ENCODE measurements at places on chromosomes 2 and 18.

GRCh38 chr18:79400591-79401381 is 5.1 kb downstream of the NFATC1 start:
- DNase-seq: peak; percentile 66

GRCh38 chr2:121472470-121472993 is 58.1 kb upstream of the RNU4ATAC start:
- no peak for DNase-seq

GRCh38 chr2:42044939-42045338 is 2.9 kb upstream of the PKDCC start:
- no peak for DNase-seq

DNA sequence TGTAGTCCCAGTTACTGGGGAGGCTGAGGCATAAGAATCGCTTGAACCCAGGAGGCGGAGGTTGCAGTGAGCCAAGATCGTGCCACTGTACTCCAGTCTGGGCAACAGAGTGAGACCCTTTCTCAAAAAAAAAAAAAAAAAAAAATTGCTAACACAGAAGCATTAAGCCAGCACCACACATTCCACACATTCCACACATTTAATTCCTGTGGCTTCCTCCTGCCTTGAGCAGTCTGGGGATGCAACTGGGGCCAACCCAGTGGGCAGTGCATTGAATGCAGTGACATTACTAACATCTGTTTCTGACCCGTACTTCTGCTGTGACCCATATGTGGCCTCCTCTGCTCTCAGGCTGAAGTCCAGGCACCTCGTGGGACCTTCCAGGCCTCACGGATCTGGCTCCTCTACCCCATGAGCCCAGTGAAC is 107.0 kb downstream of the BCL2L11 start:
- no peak for DNase-seq

DNA sequence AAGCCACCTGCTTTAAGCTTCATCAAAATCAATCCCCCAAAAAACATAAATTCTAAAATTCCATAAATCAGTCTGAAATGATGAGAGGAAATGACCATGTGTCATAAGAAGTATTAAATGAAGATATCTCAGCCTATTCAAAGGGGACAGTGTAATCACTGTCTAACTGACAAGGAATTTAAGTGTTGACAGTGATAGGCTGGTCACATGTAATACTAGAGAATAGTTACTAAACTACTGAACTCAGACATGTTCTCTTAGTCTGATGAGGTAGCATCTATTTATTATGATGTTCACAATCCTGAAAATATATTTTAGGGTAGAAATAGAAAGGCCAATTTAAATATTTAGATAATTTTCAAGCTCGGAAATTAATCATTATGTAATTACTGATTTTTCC is 216.1 kb downstream of the L3MBTL4 start:
- no peak for DNase-seq

- DNase-seq: no peak
These were observed 223.8 kb downstream of the FBXO15 start for GRCh38 chr18:73923866-73924265.

DNA sequence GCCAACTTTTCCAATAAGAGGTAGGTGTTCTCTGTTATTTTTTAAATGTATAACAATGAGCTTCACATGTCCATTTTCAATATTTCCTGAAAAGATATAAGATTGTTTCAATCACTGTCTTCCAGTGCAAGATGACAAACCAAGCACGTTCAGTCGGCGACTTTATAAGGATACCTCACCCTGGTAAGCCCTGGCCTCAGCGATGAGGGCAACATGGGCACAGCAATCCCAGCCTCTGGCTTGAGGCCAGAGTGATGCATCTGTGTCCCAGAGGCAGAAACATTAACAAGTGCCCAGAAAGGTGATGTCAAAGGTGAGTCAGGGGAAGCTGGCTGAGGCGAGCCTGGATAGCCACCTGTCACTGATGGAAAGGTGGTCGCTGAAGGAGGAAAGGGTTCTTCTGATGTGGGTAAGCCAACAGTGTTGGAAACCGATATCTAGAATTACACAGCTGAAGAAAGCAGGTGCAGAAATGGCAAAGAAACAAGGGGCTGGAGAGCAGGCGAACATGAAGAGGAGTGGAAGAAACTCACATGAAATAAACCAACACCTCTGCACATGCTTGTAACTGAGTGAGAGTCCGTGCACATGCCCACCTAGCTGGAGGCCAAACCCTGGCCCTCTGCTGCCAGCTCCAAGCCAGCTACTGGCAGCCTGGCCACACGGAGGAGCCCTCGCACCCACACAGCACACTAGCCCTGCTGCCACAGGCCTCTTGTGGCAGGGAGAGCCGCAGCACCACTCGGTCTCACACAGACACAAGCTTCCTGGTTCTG is 65.5 kb downstream of the FBXO15 start:
- DNase-seq: peak; percentile 63

DNA sequence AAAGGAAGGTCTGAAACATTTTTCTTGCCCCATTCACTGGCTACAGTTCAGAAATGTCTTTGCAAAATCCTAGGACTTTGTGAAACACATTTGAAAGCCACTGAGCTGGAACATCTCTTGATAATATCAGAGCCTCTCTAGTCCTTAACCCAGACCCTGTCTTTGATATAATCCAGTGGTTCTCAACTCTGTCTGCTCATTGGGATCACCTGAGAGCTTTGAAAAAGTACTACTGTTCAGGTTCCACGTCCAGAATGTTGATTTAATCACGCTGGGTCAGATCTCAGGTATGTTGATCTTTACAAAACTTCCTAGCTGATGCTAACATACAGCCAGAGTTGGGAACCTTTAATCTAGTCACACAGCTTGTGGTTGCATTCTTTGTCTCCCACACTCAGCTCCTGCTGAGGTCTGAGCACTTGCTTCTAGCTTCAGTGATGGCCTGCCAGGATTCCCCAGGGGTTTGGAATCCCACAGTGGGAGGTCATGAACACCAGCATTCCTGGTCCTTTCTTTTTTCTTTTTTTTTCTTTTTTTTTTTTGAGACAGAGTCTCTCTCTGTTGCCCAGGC is 262.7 kb downstream of the SETBP1 start:
- DNase-seq: no peak

GRCh38 chr2:19219060-19219459 is 139.4 kb downstream of the OSR1 start:
- no peak for DNase-seq

- DNase-seq: peak; percentile 74
These were observed 2.1 kb upstream of the CXCR1 start for GRCh38 chr2:218168635-218169462.

- DNase-seq: no peak
These were observed 52.0 kb downstream of the FHOD3 start for GRCh38 chr18:36349552-36349951.

- DNase-seq: peak; percentile 6
These were observed 903 bp downstream of the KCNG3 start for GRCh38 chr2:42492691-42493467.

- peak; percentile 68 for DNase-seq
These were observed 181.7 kb downstream of the ANAPC1 start for GRCh38 chr2:111702119-111702803.

GRCh38 chr2:119873350-119874315 is 113.9 kb downstream of the PTPN4 start:
- DNase-seq: no peak

DNA sequence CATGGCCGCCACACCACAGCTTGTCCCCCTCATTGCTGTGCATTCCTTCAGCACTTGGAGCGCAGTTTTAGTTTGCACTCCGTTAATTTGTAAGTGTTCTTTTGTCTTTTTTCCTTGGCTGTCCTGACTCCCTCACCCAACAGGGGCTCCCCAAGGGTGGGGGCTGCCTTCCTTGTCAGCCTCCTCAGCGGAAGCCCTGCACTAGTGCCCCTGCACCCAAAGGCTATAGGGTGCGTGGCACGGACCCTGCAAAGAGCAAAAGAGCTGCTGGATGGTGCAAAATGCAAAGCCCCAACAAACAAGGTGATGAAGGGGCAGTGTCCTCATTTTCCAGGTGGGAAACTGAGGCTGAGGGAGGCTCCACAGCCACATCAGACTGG is 46.8 kb downstream of the EMX1 start:
- DNase-seq: no peak

- DNase-seq: no peak
These were observed 214.9 kb upstream of the CHST9 start for GRCh38 chr18:27400001-27400400.

GRCh38 chr2:3168230-3168891 is 209.3 kb downstream of the EIPR1 start:
- no peak for DNase-seq

GRCh38 chr2:217993138-217993537 is 9.7 kb downstream of the TNS1 start:
- no peak for DNase-seq

GRCh38 chr2:72162574-72162973 is 14.9 kb upstream of the CYP26B1 start:
- DNase-seq: no peak

DNA sequence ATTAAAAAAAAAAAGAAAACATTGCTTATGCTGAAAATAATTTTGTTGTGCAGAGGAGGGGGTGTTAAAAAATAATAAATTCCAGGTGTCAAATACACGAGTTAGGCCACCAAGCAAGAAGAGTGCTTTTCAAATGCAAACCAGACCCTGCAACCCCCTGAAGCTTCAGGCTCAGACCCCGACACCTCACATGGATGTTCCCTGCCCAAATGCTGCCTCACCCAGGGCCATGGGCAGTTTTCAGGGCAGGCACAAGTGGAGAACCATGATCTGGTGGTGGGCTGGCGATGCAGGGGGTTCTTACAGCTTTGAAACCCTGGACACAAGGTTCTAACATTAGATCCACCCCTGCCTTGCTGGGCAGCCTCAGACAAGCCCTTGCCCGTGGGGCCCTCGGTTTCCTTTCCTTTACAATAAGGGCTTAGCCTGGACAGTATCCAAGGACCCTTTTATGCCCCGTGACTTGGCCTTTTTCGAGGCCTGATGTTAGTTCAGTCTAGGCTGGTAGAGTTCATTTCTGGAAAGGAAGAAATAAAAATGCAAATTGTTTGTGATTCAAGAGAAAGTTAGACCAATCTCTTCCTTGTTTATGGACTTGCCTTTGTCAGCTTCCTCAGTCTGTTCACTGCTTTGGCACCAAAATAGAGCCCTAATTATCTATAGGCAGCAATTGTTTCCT is 168.7 kb downstream of the DDX1 start:
- no peak for DNase-seq

- no peak for DNase-seq
These were observed 110.2 kb downstream of the TDRD15 start for GRCh38 chr2:21234001-21234400.

DNA sequence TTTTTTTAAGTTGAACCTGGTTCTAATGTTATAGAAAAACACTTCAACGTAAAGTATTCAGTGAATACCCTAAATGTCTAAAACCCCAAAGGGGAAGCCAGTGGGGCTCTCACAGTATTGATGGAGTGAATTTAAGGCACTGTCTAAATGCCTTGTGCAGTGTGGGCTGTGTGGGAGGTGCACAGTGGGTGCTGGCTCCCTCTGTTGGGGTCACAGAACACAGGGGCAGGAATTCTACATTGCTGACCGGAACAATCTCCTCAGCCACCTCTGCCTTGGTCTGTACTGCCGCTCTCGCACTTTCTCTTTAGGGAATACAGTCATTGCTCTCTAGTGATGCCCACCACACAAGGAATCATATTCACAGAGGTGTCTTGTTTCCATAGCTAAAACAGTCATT is 45.4 kb downstream of the SPRED2 start:
- DNase-seq: no peak

All from stimulated activated CD4-positive, alpha-beta T cell treated with anti-CD3 and anti-CD28 coated beads, Interleukin-4, amount 100 ng/mL, for 24 hours (primary cell).